ENCODE measurements at places on chromosomes 5 and 9.
A peak's percentile ranks its signal among the peaks of the same experiment; 100 is the strongest.

DNA sequence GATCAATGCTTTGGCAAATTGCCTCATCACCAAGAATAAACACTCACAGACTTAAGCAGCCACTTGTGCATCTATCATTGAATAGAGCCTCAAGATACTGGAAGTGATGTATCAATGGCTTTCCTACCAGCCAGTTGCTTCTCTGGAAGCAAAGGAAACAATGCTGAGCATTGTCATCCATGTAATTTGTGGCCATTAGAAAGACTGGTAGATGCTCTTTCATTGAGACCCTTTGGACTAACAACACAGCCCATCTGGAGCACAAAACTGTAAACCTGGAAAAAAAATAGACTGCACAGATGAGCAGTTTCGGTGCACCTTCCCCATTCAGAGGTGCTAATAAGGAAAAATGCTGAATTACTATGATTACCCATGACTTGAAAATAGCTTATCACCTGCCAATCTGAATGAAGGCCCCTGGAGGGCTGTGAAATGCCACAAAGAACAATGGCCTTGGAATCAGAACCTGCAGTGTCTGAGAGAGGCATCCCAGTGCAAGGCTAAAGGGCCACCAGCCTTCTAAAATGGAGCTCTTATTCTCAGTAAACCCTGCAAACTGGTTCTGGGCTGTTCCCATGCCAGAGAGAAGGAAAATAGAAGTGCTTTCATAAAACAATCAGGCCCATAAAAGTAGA, 127.5 kb downstream of the RFK start:
- DNase-seq: no peak

DNA sequence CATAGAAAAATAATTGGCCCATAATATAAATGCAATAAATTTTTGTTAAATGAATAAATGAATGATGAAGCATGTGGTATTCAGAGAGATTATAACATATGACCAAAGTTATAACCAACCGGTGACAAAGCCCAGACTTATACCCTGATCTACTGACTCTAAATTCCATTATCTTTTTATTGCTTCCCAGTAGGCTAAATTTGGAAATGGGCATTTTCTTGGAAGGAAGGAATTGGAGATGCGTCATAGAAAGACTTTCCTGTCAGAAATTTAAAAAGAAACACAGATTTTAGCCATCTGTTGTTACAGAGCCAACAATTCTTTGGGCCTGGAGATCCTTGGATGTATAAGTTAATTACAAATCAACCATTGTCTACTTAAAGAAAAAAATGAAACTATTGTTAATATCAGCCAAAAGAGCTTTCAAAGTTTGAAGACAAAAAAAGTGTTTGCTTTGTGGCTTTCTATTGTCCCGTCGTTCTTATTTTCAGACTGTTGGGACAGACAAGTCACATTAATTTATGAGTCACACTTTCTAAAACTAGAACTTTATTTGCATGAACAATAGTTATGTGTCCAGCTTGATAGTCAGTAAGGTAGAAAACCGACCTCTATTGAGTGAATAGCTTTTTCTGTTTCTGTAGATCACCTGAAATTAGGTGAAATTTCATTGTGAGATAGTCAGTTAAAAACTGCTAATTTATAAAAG, 428.7 kb downstream of the GABRG2 start:
- no peak for DNase-seq

GRCh38 chr9:120435091-120435490, 144.9 kb downstream of the CDK5RAP2 start:
- DNase-seq: no peak

GRCh38 chr5:153476767-153477166, 13.7 kb upstream of the GRIA1 start:
- no peak for DNase-seq

DNA sequence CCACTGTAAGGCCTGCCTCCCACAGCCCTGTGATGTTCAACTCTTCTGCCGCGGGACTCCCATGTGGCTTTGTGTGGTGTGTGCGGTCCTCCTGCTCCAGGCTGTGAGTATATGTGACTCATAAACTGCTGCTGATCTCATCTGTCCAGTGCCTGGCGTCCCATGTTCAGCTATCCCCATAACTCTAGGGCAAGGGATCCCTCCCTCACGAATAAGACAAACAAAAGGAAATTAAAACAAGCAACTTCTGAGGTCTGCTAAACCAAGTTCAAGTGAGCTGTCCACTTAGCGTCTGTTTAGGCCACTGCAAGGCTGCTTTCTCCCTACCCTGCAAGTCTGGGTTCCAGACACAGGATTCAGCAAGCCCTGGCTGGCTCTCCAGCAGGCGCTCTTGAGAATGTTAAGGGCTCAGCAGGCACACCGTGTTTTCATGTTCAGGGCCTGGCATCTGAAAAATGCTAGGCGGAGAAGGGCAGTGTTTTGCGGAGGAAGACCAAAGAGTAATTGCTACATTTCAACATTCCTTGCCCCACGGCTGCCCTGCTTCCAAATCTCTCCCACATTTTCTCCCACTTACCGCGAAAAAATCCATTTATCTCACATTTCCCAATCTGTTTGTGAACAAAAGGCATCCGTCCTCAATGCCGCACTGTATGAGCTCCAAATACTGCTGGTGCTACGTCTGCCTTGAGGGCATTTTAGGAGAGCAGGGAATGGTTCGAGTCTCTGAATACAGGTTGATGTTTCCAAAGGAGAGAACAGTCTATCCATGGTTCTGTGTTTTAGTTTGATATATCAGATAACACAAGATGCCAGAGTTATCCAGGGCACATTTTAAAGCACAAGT, 280.2 kb downstream of the SEMA5A start:
- DNase-seq: no peak

- DNase-seq: no peak
Measured at GRCh38 chr5:2737273-2738155, 14.0 kb downstream of the IRX2 start.

DNA sequence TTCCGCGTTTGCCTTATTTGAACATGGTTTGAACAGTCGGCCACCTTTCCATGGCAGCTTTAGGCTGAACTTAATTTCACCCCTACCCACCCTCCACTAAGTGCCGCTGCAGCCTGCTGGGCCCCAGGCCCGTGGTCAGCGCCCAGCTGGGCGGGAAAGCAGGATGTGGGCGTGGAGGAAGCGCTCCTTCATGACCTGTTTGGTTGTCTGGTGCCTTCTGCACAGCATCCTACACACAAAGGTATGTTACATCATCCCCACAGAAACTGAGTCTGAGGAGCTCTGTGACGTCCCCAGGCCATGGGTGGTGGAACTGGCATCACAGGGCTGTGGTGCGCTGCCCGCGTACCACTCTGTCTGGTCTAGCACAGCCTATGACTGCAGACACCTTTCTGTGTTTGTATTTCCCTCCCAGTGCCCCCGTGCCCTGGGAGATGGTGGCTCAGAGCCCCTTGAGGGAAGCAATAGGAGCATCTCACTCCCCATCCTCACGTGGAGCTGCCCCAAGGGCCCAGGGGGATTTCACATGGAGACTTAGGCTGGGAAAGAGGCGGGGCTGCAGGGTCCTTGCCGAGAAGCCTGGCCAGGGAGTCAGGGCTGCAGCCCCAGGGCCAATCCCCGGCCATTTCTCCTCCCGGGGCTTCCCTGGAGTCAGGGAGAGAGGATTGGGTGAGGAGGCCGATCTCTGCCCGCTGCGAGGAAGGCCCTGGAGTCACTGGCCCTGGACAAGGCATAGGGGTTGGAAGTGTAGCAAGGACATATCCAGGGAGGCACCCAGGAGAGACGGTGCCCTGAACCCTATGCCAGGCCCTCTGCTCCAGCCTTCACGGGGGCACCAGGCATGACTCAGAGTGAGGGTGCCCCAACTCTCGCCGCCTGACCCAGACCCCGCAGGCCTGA, 37.5 kb upstream of the SUSD3 start:
- DNase-seq: no peak

DNA sequence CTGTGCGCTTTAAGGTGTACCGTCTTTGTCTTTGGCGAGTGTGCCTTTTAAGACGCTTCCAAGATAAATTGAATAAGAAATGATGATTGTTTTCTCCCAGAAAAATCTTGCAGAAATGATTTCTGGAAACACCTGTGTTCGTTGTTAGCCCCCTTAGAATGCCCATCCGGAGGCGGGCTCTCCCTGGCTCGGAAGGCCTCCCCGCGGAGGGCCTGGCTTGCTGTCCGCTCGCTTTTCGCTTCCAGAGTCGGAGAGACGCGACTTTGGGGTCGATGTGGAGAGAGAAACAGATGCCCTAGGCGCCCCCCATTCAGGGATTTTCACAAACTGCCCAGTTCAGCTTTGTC, 23.9 kb downstream of the LECT2 start:
- DNase-seq: no peak

DNA sequence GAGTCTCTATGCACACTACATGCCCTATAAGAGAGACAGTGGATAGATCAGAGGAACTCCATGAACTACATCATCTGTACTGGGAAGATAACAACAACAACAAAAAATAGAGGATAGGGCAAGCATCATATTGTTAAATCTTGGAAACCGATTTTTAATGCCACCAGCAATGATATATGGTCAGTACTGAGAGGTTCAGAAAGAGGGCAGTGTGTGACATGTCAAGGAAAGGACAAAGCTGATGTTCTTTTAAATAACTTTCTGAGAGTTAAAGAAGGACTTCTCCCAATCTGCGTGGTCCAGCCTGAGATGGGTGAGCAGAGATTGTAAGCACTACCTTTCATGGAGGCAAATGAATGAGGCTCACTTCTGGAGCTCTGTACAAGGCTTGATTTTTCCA, 62.0 kb upstream of the PHF24 start:
- DNase-seq: no peak

- no peak for DNase-seq
Measured at GRCh38 chr9:94952565-94953373, 226.3 kb downstream of the AOPEP start.

DNA sequence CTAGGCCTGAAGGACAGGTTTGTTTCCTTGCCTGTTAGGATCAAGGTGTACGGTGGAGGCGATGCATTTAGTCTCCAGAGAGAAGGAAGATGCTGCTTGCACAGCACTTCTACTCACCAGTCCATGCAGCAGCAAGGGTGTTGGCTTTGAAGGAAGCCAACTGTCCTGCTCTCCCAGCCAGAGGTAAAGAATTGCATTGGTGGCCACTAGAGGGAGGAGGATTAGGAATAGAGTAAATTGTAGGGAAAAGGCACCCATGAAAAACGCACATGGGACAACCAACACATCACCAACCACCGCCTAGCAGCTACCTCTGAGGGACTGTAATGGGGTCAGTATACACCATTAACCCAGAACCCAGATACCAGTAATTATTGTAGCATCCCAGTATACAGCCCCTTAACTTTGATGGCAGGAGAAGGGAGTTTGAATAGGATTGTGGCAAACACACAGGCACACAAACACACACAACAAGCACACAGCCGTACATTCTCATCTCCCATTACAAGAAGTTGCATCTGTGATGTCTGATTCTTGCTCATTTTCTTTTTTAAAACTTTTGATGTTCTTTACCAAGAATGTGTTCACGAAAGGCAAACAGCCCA, 267.7 kb downstream of the ADAMTS6 start:
- DNase-seq: peak; percentile 9

DNA sequence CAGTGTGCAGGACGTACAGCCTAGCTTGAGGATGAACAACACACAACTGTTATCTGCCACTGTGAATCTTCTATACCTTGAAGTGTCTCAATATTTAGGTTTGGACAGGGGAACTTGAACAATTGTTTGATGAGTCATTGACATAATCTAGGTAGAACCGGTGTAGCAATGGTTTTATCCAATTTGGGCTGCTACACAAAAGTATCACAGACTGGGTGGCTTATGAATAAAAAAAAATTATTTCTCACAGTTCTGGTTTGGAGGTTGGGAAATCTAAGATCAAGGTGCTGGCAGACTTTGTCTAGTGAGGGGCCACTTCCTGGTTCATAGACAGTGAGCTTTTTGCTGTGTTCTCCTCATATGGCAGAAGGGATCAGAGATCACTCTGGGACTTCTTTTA, 359.7 kb downstream of the HCN1 start:
- DNase-seq: no peak

- no peak for DNase-seq
Measured at GRCh38 chr5:18220631-18221030, 586.4 kb downstream of the TAF11L14 start.

GRCh38 chr9:88826181-88826580, 165.1 kb upstream of the S1PR3 start:
- DNase-seq: no peak

DNA sequence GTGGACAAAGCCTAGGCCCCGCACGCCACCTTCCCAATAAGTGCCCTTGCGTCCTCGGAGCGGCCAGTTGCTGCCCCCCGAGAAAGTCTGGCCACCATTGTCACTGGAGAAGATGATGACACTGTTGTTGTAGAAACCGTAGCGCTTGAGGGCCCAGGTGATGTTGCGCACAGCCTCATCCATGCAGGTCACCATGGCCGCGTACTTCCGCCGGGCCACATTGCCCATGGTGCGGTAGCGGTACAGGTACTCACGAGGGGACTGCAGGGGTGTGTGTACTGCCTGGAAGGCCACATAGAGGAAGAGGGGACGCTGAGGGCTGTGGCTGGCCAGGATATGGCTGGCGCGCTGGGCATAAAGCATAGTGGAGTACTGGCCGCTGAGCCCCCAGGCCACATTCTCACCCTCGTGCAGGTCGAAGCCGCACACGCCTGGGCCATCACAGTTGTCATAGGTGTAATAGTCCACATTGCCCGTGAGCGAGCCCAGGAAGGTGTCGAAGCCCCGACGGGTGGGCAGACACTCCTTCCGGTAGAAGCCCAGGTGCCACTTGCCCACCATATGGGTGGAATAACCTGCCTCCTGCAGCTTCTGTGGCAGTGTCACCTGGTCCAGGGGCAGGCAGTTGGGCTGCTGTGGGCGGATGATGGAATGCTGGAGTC, 4.6 kb downstream of the ARSI start:
- DNase-seq: no peak

- DNase-seq: no peak
Measured at GRCh38 chr5:86596476-86596875, 21.3 kb upstream of the COX7C start.

- DNase-seq: no peak
Measured at GRCh38 chr5:113035096-113035495, 58.5 kb downstream of the DCP2 start.

DNA sequence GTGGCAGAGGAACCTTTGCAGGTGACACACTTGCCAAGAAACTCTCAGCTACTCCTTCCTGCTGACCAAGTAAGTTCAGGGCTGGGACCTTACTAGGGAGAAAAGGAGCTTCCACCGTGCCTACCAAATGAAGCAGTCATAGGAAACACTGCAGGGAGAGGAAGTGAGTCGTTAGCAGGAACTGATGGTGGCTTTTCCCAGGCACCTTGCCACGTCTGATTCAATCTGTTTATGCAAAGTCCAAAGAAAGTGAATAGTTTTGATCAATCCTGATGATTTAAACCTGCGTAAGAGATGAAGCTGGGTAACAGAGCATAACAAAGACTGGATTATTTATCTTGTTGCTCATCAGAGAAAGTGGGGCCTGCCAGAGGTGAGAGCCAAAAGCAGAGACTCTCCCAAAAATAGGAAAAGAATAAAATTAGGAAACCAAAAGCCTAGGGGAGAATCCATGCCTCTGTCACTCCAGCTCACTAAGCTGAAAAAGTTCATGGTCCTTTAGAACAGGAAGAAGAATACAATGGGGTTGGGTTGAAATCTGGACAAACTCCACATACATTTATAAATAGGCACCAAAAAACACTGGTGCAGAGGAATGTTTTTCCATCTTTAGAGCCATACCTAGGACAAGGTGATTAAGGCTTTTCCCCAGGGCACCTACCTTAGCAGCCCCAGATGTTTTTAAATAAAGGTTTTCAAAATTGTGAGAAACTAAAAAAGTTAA, 9.3 kb upstream of the PFDN1 start:
- no peak for DNase-seq

GRCh38 chr9:36174731-36175130, 5.5 kb downstream of the CCIN start:
- no peak for DNase-seq
